ENCODE measurements at places on chromosomes 3 and 15.

DNA sequence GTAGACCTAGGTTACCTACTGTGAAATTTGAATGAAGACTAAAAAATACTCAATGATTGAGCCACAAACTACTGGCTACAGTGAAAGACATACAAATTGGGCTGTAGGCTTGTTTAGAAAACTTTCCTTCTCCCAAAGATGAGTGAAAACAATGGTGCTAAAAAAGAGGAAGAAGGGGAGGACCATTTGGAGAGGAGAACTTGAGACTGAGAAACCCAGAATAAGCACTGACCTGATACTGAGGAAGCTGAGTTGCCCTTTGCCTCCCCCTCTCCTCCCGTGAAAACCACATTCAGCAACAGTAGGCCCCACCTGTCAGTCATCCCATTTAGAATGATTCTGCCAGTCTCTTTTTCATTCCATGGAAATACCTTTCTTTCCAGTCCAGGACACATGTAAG is 484.0 kb upstream of the TGFBR2 start:
- DNase-seq = no peak

DNA sequence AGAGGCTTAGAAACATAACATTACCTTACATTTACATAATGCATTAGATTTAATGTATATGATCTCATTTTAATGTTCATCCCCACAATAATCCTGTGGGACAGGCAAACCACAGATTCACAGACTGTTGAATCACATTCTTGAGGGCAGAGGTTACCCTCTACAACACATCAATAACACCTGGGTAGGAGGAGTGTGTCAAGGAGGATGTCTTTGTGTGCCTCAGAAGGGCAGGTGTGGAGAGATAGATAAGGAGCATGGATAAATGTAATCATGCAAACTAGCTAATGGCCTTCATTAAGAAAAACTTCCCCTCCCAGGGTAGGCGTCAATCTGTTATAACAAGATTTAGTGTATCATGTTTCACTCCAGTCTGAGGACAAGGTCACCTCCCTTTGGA is 12.9 kb upstream of the MB21D2 start:
- DNase-seq = no peak

- no peak for DNase-seq
Measured at GRCh38 chr15:90086868-90087268, 15.4 kb downstream of the IDH2 start.

DNA sequence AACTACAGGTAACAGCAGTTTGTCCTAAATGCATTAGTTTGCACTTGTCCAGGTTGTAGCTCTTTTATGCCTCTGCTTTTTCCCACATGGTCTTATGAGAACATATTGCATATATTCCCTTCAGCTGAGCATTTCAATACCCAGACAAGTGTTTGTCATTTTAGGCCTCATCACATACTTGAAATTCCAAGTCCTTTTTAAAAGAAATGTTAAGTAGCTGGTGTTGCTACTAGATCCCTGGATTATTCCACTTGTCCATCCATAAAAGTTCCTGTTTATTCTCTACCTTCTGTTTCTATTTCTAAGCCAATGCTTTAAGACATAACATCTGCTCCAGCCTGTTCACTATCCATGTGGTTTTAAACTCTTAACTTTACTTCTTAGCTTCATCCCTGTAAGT is 128.4 kb downstream of the NECTIN3 start:
- DNase-seq = no peak

GRCh38 chr3:186025161-186025560 is 83.7 kb downstream of the ETV5 start:
- DNase-seq = peak; percentile 25

DNA sequence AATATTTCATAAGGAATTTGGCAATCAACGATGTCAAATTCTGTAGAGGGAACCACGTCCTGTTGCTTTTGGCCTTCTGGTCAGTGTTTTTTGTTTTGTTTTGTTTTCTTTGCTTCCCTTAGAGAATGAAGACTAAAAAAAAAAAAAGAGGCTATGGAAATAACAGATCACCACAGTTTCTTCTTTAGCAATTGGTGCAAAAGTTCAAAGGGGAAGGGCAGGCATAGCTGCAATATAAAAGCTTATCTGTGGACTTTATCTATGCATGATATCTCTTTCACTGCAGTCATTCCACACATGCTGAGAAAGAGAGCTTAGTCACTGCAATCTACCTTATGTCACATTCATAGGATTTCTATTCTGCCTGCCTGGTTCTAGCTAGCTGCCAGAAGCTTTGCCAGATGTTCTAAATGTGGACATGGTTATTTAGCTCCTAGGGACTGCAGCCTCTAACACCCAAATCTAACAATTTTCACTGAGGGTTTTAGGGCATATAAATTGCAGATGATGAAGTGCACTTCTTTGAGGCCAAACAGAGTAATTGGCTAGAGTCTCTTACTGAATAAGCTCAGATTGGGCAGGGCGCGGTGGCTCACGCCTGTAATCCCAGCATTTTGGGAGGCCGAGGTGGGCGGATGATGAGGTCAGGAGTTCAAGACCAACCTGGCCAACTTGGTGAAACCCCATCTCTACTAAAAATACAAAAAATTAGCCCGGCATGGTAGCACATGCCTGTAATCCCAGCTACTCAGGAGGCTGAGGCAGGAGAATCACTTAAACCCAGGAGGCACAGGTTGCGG is 637.2 kb downstream of the NTRK3 start:
- DNase-seq = peak; percentile 82

DNA sequence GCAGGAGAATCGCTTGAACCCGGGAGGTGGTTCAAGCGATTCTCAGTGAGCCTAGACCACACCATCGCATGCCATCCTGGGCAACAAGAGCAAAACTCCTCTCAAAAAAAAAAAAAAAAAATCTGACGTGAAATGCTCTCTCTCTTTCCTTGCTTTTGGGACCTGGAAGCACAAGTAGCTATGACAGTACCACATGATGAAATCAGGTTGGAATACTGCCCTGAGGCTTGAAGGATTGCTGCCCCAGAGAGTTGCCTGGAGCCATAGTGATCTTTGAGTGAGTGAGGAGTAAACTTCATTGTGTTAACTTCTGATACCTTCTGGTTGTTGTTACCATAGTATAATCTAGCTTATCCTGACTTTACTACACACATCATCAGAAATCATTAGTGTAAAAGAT is 23.3 kb downstream of the AKAP13 start:
- DNase-seq = no peak

- no peak for DNase-seq
Measured at GRCh38 chr15:81530271-81530691, 156.3 kb upstream of the TMC3 start.

DNA sequence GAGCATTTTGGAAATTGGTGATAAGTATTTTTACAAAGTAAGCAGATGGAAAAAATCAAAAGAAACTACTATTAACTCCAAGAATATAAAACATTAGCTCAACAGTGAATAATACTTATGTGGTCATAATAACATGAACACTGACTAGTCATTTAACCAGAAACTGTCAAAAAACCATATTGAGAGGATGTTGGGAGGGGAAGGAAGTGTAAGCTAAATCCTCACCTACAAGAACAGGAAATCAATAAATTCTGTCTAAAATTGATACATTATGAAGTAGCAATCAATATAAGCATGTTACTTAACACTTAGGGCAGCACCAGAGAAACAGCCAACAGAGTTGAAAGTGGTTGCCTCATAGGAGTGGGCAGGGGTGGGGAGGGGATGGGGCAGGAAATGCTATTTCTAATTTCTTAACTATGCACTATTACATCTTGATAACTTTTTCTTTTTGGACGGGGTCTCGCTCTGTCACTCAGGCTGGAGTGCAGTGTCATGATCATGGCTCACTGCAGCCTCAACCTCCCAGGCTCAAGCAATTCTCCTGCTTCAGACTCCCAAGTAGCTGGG is 41.7 kb downstream of the CCR3 start:
- DNase-seq = no peak

GRCh38 chr3:7798276-7798675 is 703.3 kb upstream of the LMCD1 start:
- DNase-seq = no peak
